ENCODE measurements at places on chromosomes 6 and 20. TPM values are rescaled to one million over a fixed set of nuclear protein-coding genes. Genes with fewer than 3 reads are reported as not detected.

The MYCT1 gene
- total RNA-seq = 0.16 TPM

The RRAGD gene
- 1.5 TPM for total RNA-seq

The CDS2 gene
- total RNA-seq = 36.7 TPM

The TMEM151B gene
- total RNA-seq = not detected

The TRIM15 gene
- total RNA-seq = not detected

The HACE1 gene
- 19.7 TPM for total RNA-seq

The MYMX gene
- not detected for total RNA-seq

The PI3 gene
- not detected for total RNA-seq

The THBD gene
- 14.6 TPM for total RNA-seq
